ENCODE measurements at places on chromosomes 5 and 9.

DNA sequence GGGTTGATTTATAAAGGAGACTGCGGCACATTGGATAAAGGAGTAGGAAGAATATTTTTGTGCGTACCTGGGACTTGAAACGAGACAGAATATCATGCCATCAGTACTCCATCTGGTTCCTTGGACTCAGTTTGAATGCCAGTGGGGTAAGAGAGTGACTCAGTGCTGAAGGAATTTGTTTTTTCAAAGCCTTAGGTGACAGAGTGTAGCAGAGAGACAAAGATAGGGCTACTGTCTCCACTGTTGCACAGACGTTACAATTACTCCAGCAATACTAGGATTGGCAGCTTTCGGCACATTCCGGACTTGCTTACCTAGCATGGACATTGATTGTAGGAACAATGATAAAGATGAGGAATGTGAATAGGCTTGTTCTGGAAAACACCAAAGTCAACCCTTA is 250.7 kb downstream of the KCTD16 start:
- DNase-seq = no peak

DNA sequence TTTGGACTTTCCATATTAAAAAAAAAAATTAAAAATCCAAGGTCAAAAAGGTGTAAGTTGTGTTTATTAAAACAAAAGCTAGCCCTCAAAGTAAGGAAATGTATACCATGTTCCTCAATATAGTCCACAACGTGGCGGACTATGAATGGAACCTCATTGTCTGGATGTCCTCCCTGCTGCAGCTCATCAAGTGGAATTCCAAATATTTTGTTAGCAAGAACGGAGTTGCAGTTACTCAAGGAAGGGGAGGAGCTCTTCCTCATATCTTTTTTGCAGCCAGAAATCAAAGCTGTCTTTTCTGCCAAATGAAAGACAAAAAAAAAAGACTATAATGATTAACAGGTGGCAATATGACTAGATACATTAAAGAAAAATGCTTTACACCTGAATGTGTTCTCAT is 14.0 kb downstream of the FAM13B start:
- DNase-seq = no peak

- no peak for DNase-seq
Observed at GRCh38 chr5:52989025-52989780, at the start of gene ITGA2. ITGA2 (plus strand) TSS chr5:52989352; CDS start chr5:52989469, 117 bp downstream.

DNA sequence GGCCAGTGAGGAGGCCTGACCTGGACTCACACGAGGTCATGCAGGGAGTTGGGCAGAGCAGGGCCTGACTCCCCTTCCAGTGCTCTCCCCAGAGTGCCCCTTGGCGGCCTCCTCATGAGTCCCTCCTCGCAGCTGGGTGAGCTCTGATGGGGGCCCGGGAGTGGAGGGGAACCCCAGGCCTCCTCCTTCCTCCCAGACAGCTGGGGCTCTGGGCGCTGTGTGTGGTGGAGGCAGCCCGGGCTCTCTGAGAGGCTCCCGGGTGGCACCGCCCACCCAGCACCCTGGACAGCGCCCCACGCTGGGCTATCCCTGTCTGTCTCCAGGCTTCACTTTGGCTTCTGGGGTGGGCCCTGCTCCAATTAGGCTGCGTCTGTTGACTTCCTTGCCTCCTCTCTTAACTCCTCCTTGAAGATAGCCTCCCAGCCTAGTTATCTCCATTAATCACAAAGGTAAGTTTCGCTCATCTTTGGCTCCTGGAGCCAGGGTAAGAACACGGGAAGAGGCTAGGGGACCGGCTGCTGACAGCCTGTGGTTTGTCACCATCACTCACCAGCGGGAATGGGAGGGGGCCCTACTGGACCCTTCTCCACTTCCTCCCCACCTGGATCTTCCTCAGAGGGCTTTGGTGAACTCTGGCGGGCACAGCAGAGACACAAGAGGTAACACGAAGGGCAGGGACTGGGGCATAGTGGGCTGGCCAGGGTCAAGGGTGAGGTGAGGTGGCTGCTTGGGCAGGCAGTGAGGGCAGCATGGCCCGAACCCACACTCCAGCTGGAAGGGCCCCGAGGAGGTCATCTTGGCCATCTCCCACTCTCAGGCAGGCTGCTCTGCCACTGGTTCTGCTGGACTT is 13.1 kb downstream of the PSD2 start:
- no peak for DNase-seq

GRCh38 chr9:101449071-101449721 is 13.6 kb upstream of the ALDOB start:
- peak; percentile 63 for DNase-seq

DNA sequence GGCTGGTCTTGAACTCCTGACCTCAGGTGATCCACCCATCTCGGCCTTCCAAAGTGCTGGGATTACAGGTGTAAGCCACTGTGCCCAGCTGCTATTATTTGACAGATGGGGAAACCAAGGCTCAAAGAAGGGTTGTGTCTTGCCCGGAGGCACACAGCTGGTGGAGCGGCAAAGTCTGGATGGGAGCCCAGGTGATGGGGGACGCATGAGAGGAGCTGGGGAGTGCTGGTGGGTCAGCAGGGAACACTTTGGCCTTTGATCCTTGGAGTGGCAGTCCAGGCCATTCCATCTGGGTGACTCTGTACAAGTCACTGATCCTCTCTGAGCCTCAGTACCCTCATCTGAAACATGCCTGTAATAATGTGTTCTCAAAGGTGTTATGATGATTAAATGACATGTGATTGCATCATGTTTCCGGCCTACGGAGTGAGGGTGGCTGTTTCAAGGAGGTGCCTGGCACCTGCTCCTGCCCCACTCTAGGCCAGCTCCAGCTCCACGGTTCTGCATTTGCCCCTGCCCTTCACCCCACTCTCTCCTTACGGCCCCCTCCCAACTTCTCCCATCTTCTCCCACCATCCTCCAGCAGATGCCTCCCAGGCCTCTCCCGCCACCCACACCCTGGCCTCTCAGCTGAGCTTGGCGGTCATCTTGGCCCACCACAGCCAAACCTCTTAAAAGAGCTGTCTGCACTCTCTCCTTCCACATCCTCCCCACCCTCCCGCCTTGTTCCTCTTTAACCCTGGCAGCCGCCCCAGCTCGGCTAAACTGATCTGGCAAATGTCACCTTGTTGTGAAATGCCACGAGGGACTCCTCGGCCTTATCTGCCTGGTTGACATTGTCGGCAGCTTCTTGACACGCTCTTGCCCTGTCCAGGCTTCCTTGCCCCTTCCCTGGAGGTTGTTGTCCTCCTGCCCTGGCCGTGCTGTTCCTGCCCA is 5.5 kb upstream of the DBN1 start:
- DNase-seq = peak; percentile 92

DNA sequence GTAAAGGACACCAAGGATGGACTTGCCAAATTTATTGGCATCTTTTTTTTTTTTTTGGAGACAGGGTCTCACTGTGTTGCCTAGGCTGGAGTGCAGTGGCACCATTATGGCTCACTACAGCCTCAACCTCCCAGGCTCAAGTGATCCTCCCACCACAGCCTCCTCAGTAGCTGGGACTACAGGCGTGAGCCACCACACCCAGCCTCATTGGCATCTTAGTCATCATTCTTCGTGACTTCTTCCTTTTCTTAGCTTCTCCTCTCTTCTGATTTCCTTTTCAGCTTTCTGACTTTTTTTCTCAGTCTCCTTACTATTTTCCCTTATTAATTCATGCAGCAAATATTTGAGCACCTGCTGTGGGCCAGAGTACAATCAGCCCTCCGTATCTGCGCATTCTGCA is 6.1 kb downstream of the MAML1 start:
- no peak for DNase-seq

DNA sequence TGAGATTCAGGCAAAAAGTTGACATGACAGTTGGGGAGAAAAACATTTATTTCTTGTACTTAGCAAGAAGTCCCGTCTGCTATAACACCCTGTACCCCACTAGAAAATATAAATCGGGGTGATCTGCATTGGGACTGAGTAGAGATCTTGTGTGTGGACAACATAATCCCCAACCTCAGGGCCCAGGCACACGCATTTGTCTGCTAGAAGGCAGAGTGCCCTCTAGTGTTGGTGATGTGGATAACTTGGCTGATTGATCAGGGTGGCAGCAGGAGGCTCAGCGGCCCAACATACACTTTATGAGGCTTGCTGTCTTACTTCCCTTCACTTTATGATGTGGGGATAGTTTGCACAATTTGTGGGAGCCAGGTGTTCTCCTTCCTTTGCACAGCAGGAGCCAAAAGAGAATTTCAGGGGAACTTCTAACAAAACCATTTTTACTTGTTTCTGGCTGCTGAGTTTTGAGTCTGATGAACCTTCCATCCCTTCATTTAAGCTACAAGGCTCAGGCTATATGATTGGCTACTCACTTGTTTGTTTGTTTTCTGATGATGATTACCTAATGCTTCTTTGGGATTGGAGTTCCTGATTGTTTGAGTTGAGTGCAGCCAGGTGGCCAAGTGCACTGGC is 263.2 kb downstream of the DMAC1 start:
- DNase-seq = peak; percentile 3

DNA sequence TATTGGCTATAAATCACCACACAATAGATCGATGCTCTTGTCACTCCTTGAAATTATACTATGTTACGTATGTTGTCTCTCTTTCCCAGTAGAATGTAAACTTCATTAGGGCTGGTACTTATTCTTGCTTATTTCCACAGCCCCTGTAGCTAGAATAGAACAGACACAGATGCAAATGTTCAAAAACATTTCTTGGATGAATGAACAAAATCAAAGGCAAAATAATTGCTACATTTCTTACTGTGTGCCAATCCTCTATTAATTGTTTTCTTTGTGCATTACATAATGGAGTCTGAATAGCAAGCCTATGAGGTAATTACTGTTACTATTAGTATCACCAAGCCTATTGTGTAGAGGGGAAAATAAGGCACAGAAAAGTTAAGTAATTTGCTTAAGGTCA is 725 bp upstream of the OR13C2 start:
- no peak for DNase-seq

- no peak for DNase-seq
Observed at GRCh38 chr5:175652741-175653663, 4.9 kb upstream of the HRH2 start.

- DNase-seq = no peak
Observed at GRCh38 chr5:72212171-72212570, 104.9 kb downstream of the MAP1B start.

DNA sequence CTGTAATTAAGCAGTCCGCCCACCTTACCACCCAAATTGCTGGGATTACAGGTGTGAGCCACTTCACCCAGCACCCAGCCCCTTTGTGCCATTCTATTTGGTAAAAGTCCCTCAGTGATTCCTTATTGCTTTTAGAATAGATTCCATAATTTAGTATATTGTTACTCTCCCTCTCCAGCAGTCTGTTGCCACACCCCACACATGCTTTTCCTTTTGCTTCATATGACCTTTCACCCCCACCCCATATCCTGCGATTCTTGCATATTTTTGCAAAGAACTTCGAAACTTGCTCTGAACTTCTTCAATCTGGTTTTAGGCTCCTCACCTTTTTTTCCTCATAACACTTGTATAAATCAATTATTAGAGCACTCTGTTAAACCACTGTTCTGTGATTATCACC is 100.2 kb downstream of the MTREX start:
- no peak for DNase-seq

- DNase-seq = no peak
Observed at GRCh38 chr5:61298580-61298979, 33.5 kb upstream of the ZSWIM6 start.

DNA sequence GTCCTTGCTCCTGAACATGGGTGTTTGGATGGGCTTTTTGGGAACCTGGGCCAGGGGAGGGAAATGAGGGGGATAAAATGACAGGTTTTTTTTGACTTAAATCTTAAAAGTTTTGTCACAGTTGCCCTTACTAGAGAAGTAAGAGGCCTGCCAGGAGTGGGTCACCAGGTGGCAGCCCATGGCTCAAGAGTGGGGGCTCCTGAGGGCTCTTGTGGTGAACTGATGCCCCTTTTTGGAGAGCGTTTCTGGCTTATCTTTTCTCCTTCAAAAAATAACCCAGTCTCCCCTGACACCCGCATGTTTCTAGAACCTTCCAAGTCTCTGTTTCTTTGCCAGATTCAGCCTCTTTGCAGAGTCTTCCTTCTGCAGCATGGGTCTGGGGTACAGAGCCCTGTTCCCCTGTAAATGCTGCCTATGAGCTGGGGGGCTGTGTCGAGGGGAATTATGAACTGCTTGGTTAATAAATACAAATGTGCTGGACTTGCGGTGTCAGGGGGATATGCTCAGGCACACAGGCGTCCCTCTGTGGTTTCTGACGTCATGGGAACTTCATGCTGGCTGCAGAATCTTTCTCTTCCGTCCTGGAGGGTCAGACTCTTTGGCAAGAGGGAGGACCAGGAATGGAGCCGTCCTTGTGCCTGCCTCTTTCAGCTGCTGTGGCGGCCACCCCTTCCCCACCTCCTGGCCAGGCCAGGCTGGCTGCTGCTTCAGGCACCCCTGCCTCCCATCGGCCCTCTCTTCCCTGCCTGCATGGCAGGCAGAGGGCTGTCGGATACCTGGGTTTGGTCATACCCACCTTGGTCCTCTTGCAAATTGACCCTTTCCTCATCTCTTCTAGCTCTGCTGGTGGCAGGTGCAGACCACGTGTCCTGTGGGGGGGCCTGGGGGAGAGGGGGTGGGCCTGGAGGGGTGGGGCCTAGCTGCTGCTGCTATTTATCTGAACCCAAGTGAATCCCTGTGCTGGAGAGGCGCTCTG is 30.1 kb downstream of the PTPA start:
- DNase-seq = peak; percentile 66

DNA sequence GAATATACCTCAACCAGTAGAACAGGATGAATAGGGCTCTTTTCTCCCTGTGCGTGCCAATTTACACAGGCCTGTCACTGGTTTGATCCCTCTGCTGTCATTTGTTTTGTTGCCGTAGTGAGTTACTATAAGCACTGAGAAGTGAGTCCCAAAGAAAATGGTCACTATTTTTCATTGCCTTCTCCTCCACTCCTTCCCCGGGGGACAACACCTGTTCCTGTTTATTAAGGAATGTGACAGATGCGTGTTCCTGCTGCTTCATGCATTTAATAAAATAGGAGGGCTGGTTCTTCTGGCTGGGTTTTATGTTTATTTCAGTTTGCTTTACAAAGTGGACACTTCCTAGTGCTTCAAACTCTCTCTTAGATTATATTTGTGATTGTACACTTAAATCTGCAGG is 6.4 kb downstream of the THBS4 start:
- no peak for DNase-seq

DNA sequence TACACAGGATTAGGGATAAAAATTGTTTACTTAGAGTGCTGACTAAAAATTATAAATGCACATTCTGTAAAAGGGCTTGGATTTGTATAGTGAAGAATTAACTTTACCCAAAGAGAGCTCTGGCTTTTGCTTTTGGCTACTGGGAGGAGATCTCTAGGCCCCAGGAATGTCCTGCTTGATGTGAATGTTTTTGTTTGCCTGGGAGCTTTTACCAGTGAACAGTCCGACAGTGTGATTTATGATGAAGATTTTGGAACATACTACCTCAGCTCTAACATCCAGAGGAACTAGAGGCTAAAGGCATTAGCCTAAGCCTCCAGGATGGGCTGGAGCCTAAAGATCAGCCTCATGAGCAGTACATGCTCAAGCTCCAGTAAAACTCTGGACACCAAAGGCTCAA is 103.7 kb upstream of the RFX3 start:
- no peak for DNase-seq

- no peak for DNase-seq
Observed at GRCh38 chr5:179418972-179419371, 73.7 kb upstream of the ADAMTS2 start.

All from gastrocnemius medialis (tissue), 4 donors.